ENCODE measurements at places on chromosomes 2 and 18.

- no peak for DNase-seq
Measured at GRCh38 chr2:176560296-176560695, 291.1 kb downstream of the MTX2 start.

GRCh38 chr2:131590366-131590765 is 62.7 kb downstream of the CCDC74A start:
- no peak for DNase-seq

DNA sequence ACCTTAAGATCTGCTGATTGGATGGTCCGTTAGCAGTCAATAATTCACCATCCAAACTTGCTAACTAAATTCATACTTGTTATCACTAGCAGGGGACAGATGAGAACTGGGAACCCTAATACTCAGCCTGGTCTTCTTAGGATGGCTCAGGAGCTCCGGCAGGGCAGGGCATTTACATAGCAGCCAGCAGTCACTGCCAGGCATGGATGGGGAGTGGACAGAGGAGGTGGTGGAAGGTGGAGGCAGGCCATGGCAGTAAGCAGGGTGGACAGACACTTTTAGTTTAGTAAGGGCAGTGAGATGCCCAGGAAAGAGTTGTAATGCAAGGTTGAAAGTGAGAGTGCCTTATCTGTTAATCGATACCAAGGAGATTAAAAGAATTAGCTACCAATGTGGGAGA is 392.2 kb upstream of the CHST9 start:
- no peak for DNase-seq

DNA sequence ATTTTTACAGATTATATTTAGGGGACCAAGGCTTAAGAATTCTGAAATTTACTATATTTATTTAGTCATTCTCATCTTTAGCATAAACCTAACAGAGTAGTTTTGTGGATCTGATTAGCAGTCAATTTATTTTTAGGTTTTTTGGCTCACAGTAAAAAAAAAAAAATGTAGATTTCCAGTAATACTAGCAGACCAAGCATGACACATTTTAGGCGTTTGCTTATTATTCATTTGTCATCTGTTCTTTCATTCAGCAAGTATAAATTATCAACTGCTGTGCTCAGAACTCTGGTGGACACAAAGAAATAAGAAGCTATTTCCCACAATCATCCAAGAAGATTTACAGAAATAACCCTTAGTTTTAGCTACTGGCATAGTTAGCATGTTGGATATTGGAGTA is 20.6 kb downstream of the PDE1A start:
- no peak for DNase-seq

DNA sequence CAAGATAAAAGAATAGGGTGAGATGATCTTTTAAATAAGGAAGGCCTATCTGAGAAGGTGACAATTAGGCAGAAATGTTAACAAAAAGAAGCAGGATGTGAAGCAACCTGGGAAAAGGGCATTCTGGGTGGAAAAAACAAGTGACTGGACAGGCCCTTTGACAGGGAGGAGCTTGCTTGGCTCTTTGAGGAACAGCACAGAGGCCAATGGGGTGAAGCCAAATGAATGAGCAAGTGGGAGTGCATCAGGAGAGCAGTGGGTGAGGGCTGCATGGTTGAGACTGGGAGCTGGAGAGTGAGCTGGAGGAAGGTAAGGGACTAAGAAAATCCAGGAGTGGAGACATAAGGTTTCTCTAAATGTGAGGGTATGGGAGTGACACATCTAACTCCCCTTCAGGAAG is 126.9 kb downstream of the TDRD15 start:
- DNase-seq: no peak

GRCh38 chr2:174774886-174775285 is 10.6 kb upstream of the CHRNA1 start:
- no peak for DNase-seq

DNA sequence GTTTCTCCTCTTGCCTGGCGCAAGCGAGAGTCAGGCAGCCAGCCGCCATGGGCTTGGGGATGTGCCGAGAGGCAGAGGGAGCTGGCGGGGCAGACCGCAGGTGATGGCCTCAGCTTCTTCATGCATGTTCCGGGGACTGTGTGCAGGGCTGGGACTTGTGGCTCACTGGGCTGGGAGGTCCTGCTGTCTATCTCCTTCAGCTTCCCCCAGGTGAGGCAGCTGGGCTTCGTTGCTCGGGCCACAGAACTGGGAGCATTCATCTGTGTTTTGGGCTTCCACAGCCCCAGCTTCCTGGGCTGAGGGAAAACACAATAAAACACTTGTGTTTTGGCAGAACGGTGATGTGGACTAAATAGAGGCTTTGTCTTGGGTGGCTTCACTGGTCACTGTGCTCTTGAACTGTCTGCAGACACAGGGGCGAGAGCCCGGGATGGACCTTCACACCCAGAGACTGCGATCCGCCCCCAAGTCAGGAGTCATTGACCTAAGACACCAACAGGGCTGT is 93.5 kb downstream of the DYSF start:
- DNase-seq: no peak

DNA sequence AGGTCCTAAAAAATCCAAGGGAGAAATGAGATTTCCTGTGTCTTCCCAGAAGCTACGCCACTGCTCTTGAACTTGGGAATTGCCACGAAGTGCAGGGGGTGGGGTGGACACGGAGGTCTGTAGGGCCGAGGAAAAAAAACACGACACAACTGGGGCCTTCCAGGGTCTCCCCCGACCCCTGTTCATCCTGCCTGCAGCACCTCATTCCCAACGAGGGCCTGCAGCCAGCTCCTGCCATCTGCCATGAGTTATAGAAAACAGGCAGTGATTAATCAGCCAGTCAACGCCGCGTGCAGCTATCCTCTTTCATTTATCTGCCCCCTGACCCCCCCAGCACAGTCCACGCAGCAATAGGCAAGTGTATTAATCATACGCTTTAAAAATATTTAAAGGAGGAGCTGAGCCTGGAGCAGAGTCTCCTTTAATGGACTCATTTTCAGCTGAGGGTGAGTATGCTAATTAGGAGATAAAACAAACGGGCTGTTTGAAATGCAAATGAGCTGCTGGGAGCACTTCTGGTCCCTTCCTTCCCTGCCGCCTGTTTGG is 209.9 kb downstream of the TFCP2L1 start:
- DNase-seq: no peak

- no peak for DNase-seq
Measured at GRCh38 chr18:59631583-59632181, 65.5 kb downstream of the CCBE1 start.

DNA sequence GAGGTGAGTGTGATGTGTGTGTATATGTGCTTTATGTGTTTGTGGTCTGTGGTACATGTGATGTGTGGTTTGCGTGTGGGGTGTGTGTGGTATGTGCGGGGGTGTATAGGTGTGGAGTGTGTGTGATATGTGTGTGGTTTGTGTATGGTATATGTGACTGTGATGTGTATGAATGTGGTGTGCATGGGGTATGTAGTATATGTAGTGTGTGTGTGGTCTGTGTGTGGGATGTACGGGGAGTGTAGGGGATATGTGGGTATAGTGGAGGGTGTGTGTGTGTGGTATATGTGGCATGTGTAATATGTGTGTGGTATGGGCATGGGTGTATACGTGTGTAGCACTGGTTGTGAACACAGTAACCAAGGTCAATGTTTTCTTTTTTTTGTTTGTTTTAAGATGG is 87.4 kb downstream of the ZNF385B start:
- DNase-seq: no peak

Measured in activated CD4-positive, alpha-beta T cell treated with anti-CD3 and anti-CD28 coated beads, Interleukin-2, amount 50 U/mL, for 24 hours (primary cell).